Colonic mucosa (tissue), 4 donors: ENCODE measurements at places on chromosomes 5 and 9.
A peak's percentile ranks its signal among the peaks of the same experiment; 100 is the strongest.

- DNase-seq = no peak
These were observed 29.4 kb upstream of the PURA start for GRCh38 chr5:140084541-140084940.

DNA sequence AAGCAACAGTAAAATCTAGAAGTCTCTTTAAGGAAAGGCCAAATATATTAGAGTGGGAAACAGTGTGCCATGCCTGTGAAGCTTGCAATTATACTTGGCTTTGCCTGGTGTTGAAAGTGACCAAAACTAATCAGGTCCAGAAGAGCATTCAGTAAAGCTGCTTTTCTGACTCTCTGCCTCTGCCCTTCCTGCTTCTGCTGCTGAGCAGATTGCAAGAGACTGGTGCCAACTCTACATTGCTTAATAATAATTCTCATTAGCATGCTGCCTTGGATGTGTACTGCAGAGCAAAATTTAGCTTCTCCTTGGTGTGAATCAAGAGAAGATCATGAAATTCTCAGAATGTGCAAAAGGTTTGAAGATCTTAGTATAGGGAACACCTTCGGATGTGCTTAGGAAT, 120.4 kb upstream of the RFX3 start:
- no peak for DNase-seq

DNA sequence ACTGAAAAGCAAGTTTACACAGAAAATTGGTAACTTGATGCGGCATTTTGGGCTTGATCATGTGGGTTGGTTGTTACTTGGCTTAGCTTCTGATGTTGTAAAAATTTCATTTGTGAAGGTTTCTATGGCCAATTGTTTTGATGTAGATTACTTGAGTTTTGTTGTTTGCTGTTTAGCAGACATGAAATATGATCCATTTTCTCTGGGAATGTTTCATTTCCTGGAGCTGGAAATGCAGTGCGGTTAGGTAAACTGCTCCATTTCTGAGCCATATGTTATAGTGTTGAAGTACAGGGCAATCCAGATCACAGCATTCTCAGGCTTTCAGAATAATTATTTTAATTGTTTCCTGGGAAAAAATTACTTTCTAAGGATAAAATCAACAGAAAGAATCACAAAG, 396.9 kb downstream of the ENC1 start:
- no peak for DNase-seq

DNA sequence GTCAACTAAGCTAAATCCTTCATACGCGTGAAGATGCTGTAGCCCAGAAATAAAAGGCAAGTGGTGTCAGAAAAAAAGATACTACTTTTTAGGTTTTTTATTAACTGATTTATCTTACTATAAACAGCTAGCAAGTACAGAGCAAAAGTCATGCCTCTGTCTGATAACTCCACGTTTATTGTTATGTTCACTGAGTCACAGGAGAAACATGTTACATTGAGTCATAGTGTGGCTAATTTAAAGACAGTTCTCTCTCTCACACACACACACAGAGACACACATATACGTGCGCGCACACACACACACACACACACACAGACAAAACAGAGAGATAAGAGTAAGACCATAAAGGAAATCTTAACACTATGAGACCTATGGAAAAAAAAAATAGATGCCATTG, 770.0 kb upstream of the CDH10 start:
- no peak for DNase-seq

- no peak for DNase-seq
These were observed 6.0 kb downstream of the LHX6 start for GRCh38 chr9:122222791-122223190.

DNA sequence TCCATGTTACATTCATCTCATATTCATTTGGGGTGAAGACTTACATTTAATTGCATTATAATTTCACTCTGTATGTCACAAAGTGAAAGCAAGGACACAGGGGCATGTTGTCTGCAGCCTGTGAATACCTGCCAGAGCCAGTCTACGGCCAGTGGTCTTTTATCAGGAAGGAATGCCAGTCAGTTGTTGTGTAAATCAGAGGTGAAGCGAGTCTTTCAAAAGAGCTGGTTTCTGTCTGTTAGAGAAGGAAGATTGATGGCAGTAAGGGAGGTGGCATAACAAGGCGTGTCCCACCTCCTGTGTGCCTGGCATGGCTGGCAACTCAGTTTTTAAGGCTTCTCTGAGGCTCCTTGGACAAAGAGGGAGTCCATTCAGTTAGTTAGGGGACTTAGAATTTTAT, 18.1 kb upstream of the SYK start:
- DNase-seq = no peak

GRCh38 chr5:144328980-144329379, 158.3 kb downstream of the KCTD16 start:
- DNase-seq = no peak

DNA sequence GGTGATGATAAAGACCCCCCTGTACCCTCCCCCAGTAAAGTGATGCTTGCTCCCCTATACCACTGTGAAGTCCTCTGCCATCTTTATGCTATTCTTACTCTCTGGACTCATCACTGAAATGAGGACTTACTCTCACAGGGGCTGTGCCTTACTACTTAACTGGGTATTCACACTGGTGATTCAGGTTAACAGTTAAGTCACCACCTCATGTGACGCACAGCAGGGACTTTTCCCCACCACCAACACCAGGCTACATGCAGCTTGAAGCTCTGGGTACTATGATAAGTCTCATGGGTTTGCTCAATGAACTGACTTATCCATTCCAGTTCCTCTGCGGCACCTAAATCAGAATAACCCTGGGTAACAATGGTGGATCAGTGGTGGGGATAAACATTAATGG, 163.7 kb downstream of the ELAVL2 start:
- no peak for DNase-seq

- DNase-seq = no peak
These were observed 5.2 kb downstream of the GNAQ start for GRCh38 chr9:78026416-78026815.

DNA sequence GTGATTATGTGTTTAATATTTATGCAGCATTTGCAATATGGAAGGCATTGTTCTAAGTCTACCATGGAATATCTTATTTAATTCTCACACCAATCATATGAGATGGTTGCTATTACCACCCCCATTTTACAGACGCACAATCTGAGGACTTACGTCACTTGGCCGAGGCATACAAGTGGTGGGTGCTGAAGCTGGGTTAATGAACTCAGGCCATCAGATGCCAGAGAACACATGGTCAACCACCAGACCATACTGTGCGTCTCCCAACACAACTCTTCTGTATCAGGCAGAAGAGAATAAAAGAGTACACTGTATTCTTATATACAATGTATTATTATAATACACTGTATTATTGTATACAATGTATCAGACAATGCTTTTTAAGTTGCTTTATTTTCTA, 59.5 kb downstream of the ZNF366 start:
- DNase-seq = no peak

- DNase-seq = no peak
These were observed 26.4 kb downstream of the TENT4A start for GRCh38 chr5:6739603-6740002.

DNA sequence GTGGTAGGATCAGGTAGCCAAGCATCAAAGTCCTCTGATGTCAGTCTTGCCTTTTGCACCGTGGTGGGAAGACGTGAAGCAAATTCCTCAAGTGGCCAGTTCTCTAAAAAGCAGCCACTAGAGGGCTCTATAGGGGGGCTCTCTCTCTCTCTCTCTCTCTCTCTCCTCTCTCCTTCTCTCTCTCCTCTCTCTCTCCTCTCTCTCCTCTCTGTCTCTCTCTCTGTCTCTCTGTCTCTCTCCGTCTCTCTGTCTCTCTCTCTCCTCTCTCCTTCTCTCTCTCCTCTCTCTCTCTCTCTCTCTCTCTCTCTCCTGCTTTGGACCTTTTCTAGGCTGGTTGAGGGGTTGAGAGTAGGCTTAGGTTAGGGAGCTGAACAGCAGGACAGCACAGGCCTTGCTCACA, 13.9 kb upstream of the OSMR start:
- DNase-seq = no peak

- no peak for DNase-seq
These were observed 339.7 kb downstream of the NTRK2 start for GRCh38 chr9:85009251-85009650.

DNA sequence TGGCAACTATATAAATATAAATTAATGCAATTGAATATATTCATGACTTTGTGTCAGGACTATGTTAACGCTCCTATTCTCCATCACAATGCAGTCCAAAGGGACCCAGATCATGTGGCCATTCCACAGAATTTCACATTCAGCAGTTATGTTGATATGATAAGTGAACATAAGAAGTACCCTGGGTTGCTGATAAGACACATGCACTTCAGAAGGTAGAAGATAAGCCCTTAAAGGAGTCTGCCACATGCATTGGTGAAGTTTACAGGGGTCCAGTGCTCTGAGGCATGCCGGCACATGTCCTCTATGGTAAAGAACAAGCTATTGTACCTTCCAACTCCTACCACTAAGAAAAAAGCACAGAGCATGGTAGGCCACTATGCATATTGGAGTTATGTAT, 76.4 kb downstream of the PHAX start:
- DNase-seq = no peak

- no peak for DNase-seq
These were observed 589.1 kb downstream of the MTRR start for GRCh38 chr5:8458038-8458383.

DNA sequence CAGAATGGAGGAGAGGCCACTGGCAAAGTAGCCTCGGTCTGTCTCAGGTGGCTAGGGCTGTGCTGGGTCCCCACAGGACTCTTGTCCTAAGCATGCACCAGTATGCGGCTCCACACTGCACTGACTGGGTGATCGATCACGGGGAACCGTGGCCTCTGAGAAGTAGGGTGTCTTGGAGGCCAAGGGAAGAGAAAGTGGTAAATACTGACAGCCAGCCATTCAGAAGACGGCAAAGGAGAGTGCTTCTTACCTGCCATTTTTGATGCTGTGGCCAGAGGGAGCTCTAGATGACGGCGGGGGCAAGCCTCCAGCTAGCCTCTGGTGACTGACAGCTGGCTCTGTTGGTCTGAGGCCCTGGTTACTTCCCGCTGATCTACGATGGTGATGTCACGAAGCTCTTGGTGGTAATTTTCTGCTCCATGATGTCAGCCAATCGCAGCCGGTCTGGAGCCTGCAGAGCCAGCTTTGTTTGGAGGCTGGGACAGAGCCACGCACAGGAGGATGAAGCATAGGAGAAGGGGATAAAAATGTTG, 40.4 kb upstream of the GADD45G start:
- no peak for DNase-seq

- DNase-seq = no peak
These were observed 182.8 kb downstream of the ICE1 start for GRCh38 chr5:5605170-5605764.

- no peak for DNase-seq
These were observed 17.8 kb upstream of the GLIS3 start for GRCh38 chr9:4317681-4318080.

- no peak for DNase-seq
These were observed 26.1 kb upstream of the LARP1 start for GRCh38 chr5:154728939-154729588.

DNA sequence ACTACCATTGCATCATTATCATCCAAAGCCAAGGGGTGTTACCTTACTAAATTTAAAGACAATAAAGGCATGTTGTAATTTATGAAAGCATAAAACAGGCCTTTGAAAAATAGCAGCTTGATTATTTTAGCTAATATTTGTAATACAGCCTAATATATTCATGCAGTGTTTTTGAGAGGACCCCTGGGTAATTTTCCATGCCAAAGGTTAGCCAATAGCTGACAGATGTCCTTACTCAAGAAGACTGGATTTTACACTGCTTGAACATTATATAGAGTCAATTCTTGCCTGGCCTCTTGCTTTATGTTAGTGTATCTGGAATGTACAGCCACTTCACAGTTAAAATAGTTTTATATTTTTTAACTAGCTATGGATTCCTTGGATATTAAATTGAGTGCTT, 337.8 kb upstream of the PAPPA start:
- DNase-seq = no peak

DNA sequence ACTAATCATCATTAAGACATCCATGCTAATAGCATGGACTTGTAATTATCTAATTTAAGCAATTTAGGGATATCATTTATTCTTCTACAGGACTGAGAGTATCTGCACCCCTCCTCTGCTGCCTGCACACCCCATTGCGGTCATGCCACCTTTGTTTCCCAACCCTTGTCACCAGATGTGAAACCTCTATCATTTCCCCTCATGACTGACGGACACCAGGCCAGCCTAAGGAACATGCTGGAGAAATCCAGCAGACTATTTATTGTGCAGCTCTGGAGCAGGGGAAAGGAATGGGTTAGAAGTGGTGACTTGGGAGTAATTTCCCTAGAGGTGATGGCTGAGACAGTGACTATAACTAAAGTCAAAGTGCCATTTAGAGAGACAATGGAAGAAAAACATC, 40.7 kb downstream of the UGCG start:
- DNase-seq = no peak

- no peak for DNase-seq
These were observed 362.0 kb downstream of the SPOCK1 start for GRCh38 chr5:137136991-137137632.

GRCh38 chr5:116766470-116766947, 191.9 kb upstream of the SEMA6A start:
- DNase-seq = no peak

DNA sequence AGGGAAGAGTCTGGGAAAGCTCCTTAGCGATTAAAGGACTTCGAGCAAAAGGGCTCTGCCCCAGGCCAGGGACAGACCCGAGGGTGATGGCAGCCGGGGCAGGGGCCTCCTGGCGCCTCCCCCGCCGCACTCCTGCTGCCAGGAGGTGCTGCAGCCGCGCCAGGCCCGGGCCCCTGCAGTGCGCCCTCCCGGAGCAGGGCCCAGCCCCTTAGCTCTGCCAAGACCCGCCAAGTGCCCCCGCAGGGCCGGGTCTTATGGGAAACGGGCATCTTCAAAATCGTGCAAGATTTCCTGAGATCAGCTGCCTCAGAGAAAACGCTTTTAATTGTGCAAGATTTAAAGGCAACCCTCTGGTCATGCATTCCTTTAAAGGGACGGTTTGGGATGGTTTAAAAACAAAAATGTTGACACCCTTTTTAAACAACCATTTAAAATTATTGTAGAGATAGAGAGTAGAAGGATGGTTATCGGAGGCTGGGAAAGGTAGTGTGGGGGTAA, 52.4 kb downstream of the CDC14B start:
- DNase-seq = peak; percentile 29

DNA sequence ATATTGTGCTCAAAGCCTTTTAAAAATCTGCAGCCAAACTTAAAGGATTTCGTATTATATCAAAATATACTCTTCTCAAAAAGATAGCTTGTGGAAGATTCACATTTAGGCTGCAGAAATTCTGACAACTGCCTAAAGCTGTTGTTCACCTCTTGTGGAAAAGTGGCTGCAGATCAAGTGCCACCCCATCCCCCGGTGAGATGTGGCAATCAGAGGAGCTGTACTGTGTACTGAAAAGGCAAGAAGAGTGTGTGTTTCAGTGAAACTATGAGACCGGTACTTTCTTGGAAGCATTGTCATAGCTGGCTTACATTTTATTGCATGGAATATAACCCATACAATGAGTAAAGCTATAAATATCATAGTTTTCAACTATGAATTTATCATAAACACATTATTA, 64.3 kb downstream of the CDH18 start:
- no peak for DNase-seq

GRCh38 chr9:136572828-136573625, 27.2 kb upstream of the NOTCH1 start:
- DNase-seq = no peak

- DNase-seq = no peak
These were observed 303.1 kb downstream of the ENC1 start for GRCh38 chr5:74337254-74337983.

- no peak for DNase-seq
These were observed 8.0 kb downstream of the GCNT4 start for GRCh38 chr5:75044406-75044805.
